NCI-H82 (cell line): ENCODE measurements at places on chromosomes 1 and 21.

DNA sequence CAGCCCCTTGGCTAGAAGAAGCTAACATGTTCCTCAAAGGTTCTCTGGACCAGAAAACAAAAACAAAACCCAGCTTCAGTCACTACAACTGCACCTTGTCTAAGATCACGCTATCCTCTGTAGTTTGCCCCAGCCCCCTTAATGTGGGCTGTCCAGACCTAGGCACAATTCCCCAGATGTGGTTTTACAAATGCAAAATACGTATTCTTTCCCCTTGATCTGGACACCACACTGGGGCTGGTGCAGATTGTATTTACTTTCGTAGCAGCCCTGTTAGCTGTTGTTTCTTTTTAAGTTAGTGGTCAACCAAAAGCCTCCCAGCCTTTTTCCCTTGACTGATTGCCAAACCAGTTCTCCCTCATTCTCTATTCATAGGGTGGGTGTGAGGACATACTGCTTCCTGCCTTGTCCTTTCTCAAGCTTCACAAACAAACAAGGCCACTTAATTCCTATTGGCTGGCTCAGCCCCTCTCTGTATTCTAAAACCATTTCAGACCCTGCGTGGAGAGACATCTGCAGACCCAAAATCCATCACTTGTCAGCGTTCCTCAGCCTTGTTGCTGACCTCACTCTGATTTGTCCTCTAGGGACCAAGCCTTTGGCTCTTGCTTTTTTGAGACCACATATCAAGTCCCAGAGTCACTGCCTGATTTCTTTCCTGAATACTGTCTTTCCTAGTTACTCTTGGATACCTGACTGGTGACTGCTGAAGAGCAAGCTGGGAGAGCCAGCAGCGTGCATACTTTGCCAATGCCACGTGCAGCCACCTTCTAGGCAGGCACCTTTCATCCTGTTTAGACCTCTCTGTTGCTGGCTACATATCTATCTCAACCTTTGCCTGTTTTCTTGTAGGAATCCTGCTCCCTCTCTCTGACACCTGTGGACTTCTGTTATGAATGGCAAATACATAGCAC lies 96.4 kb upstream of the RAB3GAP2 start:
- peak; percentile 44 for DNase-seq

DNA sequence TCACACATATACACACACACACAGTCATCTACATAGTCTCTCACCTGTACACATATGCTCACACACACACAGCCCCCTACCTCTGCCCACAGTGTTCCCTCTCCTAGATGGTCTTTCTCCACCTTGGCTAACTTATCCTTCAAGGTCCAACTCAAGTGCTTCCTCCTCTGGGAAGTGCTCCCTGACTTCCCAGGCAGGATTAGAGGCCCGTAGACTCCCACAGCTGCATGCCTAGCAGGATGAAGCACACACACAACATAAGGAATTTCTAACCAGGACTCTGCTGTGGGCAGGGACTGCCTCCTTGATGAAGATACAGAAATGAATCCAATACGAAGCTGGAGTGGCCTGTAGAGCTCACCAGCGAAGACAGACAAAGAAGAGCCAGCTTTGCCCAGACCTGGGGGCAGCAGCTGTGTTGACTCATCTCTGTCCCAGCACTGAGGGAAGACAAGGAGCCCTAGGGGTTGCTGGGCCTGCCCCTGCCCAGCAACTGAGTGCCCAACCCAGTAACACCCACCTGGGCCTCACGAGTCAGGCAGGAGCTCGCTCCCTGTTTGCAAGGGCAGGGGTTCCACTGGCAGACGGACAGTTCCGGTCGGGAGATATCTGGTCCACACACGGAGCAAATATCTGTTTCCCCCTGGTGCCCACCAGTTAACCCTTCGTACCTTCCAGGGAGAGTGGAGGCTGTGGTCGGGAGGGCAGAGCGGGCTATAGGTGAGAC lies 100.8 kb downstream of the DMRTB1 start:
- no peak for DNase-seq

GRCh38 chr1:244049162-244050013 lies 1.7 kb upstream of the ZBTB18 start:
- DNase-seq, result peak; percentile 68

DNA sequence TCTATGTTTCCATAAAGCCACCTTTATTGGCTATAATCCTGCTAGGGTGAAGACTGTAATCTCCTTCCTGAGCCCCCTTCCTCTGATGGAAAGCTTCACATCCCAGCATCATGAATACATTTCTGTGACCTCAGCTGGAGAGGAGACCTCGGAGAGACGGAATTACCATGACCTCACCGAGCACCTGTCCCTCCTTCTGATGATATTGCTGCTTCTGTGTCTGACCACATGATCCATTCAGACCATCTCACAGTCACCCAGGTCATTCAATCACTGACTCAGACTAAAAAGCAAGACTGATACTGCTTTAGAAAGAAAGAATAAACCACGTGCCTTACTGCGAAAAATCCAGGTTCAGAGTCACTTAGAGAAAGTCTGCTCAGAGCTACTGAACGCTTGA lies 8.8 kb downstream of the KCND3 start:
- no peak for DNase-seq

DNA sequence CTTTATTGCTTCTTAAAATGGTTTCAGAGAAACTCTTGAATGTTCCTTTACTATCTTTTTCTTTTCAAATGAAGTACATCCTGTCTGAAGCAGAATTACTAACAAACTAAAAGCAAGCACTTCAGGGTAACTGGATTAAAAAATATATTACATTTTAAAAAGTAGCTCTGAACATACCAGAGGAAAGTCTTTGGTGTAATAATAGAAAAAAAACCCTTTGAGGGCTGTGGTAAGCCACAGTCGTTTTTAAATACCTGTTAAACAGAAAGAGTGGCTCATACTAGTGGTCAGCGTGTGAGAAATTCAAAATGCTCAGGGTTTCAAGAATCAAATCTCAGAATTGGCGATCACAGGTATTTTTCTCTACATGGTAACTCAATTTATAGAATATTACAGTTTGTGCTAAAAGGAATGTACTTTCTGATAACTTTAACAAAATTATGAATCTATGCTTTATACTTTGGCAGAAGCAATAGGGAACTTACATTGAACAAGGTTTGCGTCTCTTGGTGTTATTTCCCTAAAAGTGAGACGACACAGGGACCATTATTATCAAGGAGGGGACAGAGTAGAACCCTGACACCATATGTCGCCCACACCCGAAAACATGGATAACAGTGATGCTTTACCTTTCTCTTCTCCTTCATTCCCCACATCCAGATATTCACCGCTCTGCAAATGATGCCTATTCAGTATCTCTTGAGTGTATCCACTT lies 97.0 kb upstream of the DPH5 start:
- no peak for DNase-seq
